ENCODE measurements at places on chromosomes 1 and 21.

DNA sequence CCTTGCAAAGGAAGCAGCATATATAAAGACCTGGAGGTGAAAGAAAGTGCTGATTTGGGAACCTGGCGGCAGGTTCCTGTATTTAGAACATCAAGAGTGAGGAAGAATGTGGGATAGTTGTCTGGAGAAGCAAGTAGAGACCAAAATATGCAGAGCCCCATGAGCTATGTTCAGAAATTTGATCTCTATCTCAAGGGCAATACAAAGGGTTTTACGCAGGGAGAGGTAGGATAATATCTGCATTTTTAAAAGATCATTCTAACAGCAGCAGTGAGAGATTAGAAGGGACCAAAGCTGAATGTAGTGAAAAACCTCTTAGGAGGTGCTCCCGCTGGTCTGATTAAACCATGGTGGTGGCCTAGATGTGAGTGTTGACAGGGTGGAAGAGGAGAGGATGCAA, 453.9 kb upstream of the PKN2 start:
- DNase-seq = no peak

DNA sequence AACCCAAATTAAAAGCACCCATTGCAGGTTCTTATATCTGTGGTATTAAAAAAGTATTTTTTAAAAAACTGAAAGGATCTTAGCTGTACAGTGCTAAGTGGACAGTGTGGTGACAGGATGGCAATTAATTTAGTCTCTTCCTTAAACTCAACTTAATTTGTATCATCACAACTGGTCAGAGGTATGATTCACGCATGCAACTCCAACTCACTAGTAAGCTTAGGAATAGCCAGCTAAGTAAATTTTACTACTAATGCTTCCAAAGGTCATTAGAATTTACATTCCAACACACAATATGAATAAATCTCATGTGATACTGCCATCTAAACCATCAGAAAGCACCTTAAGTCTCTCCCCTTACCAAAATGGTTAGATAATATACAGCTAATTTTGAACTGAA, 35.4 kb downstream of the ENAH start:
- no peak for DNase-seq

DNA sequence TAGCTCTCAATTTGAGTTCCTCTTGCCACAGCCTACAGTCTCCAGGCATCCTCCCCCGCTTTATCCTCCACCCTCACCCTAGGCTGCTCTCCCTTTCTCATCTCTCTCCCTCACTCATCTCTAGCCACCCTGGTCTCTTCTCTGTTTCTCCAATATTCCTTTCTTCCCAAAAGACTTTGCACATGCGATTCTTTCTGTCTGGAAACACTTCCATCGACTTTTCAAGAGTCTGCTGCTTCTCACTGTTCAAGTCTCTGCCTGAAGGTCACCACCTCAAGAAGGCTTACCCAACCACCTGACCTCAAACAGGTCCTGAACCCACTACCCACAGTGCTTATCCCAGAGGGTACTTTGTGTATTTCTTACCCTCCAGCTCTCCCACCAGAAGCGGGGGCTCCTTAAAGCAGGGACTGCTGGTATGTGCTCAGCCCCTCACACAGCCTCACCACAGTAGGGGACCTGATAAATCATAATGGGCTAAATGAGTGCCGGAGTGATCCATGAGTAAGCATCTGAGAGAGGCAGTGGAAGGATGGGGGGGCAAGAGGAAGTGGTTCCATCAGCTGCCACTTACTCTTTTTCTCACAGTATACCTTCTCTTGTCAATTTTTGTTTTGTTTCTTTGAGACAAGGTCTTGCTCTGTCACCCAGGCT, 14.3 kb upstream of the KRTAP19-8 start:
- DNase-seq = no peak

GRCh38 chr1:116311756-116312680, 61.0 kb upstream of the ATP1A1 start:
- DNase-seq = no peak

- no peak for DNase-seq
These were observed 225.4 kb downstream of the FOXD2 start for GRCh38 chr1:47663286-47663685.

DNA sequence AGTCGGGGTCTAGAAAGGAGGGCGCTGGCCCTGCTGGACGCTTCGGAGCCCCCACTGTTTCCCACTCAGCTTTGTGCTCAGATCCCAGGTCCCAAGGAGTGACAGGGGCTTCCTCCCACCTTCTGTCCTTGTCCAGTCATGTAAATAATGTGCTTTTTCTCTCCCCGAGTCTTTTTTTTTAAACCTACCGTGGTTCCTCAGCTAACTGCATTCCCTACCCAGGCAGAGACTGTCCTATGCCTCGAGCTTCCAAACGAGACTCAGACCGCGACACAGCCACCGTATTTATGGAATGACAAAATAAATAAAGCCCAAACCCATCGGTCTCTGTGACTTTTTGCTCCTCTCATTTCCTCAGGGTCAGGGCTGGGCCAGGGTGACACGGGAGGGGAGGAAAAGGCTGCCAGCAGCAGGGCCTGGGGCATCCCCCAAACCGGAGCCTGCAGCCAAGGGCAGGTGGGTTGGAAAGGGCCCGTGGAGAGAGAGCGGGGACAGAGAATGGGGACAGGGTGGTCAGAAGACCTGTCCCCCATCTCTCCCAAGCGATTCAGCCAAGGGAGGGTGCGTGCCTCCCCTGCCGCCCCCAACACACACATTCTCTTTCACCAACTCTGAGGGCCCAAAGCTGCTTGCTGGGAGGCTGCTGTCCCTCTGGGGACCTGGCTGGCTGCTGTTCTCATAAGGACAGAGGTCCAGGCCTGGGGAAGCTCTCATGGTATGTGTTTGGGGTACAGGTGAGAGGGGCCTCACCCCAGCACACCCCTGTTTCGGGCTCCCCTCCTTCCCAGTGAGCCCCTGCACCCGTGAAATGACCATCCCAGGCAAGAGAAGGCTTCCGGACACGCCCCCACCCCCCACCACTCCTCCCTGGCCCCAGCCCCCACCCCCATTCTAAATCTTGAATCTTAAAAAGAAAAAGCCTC, 55.4 kb downstream of the KCNAB2 start:
- DNase-seq = no peak

- no peak for DNase-seq
These were observed 4.3 kb downstream of the OSBPL9 start for GRCh38 chr1:51621161-51621560.

DNA sequence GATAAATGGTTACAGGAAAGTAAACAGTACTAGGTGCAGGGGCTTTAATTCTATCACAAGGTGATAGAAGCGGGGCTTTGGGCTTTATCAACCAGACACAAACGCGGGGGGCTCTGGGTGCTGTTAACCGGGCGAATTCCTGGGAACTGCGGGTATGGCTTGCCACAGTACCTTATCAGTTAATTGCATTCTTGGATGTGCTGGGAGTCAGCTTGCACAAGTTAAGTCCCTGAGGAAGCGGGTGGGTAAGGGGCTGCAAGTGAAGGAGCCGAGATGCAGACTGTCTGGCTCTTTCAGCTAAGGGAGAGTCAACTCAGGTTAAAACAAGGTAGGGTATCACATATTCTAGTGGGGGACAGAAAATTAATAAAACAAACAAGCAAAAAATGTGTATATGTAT, 661 bp downstream of the GBP4 start:
- no peak for DNase-seq

DNA sequence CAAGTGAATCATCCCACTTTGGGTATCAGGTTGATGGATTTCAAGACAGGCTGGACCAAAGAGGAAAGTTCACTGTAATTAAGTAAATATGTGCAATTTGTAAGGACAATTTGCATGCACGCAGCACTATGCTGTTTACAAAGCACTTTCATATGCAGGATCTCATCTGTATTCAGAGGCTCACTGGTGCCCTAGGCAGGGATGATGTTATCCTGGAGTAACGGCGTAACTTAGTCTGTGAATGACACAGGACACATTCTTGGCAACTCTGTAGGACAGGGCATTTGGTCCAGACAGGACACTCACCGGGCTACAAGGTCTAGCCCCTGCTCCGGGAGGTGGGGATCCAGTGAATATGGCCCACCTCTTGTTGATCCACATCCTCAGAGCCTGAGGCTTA, 365.4 kb upstream of the DUSP10 start:
- no peak for DNase-seq

- DNase-seq = no peak
These were observed 72.2 kb downstream of the C21orf91 start for GRCh38 chr21:17746920-17747319.

GRCh38 chr1:194114288-194114687, 927.9 kb upstream of the B3GALT2 start:
- DNase-seq = no peak

DNA sequence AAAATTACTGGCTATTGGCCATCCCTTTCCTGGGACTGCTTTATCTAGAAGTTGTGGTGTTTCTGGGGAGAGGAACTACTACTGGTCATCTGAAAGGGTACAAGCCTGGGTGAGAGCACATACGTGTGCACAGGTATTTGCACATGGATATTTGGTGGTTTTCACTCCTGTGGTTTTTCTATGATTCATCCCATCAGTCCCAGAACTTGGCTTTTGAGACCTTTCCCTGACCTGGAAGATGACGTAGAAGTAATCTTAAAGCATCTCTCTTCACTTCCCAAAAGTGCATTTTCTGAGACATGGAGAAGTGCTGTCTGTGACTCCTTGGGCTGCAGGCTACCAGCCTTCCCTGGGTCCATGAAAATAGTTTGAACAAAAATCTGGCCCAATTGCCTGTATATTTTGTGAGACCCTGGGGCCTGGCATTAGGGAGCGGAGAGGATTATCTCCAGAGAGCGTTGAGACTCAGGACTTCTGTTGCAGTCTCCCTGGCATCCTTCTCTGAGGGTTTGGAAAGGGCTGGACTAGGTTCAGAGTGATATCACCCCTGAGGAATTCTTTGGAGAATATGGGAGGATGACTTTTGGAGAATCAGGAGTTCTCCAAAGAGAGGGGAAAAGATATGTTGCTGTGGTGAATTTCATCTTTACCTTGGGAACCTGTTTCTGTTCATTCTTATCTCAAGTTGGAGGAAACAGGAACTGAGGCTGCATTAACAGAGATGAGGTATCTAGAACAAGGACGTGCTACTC, 130.8 kb downstream of the NOS1AP start:
- DNase-seq = no peak

GRCh38 chr1:214013614-214014377, 26.0 kb downstream of the PROX1 start:
- DNase-seq = no peak

- DNase-seq = no peak
These were observed 17.6 kb upstream of the PARP1 start for GRCh38 chr1:226425431-226426031.

DNA sequence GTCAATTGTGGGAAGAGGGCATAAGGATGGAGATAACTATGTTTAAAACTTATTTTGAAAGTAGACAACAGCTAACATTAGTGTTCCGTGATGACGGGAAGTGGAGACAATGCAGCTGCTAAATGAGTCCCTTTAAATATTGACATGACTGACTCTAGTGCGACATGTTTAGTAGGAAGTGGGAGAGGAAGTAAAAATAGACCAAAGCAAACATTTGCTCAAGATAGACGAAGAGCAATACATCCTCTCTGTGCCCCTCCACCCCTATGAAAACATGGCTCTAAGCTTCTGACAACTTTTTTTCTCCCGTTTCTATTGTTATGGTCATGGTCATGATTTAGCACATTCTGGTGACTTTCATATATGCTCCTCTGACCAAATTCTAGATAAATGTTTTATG, 60.0 kb upstream of the HMCN1 start:
- DNase-seq = no peak

DNA sequence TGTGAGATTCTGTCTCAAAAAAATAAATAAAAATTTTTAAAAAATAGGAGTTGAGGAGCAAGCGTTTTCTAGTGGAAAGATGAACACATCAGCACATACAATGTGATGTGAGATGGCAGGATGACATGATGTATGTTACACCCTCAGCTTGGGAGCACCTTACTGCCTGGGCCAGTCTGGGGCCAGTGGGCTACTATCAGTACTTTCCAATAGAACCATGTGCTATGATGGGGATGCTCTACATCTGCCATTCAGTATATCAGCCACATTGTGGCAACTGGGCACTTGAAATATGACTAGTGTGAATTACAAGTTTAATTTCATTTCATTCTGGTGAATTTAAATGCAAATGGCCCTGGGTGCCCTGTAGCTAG, 156.0 kb downstream of the PGBD5 start:
- no peak for DNase-seq

DNA sequence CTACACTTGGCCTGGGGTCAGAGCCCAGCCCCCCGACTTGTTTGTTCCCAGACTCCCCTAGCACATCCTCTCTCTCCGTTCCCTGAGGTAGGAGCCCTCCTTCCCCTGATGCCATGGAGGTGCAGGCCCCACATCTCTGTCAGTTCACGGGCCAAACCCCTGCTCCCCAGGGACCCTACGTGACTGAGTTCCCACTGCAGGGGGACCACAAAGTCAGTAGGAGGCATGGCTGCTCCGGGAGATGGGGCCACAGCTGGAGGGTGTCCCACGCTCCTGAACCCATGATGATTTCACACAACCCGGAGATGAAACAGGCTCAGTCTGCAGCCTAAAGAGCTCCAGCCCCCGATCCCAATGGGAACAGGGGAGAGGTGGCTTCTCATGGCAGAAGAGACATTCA, 272.2 kb downstream of the NPHP4 start:
- no peak for DNase-seq

- DNase-seq = no peak
These were observed 73.2 kb upstream of the CNIH3 start for GRCh38 chr1:224542783-224543440.

GRCh38 chr1:25858494-25858893, 763 bp downstream of the AUNIP start:
- no peak for DNase-seq

GRCh38 chr1:114462341-114462740, 48.7 kb downstream of the TRIM33 start:
- DNase-seq = no peak

- no peak for DNase-seq
These were observed 204.4 kb downstream of the GIPC2 start for GRCh38 chr1:78250201-78250600.

DNA sequence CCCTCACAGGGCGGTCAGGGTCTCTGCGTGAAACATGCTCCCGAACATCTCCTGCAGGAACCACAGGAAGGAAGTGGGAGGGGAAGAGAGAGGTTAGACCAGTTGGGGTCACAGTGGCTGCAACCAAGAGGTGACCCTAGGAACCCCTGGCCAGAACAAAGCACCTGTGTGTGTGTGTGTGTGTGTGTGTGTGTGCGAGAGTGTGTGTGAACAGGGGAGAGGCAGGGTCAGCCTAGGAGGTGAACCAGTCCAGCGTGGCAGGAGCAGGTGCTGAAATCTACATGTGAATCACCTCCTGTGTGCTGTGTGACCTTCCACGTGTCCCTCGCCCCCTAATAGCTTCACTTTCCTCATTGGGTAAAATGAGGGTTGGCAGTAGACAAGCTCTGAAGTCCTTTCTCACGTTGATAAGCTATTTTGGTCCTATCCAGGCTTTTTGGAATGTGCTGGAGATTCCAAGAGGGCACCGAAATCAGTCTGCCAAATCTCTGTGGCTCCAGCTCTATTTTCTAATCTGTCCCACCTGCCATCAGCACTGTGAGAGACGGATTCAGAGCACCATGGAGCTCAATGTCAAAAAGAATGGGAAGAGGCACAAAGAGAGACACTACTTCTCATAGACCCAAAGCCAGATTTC, 27.8 kb downstream of the SLC26A9 start:
- DNase-seq = no peak
